ENCODE measurements at places on chromosomes 3 and 15.
A peak's percentile ranks its signal among the peaks of the same experiment; 100 is the strongest.

- no peak for DNase-seq
Observed at GRCh38 chr15:53446376-53446775, 313.1 kb downstream of the WDR72 start.

- no peak for DNase-seq
Observed at GRCh38 chr3:34929036-34929435, 710.3 kb upstream of the ARPP21 start.

DNA sequence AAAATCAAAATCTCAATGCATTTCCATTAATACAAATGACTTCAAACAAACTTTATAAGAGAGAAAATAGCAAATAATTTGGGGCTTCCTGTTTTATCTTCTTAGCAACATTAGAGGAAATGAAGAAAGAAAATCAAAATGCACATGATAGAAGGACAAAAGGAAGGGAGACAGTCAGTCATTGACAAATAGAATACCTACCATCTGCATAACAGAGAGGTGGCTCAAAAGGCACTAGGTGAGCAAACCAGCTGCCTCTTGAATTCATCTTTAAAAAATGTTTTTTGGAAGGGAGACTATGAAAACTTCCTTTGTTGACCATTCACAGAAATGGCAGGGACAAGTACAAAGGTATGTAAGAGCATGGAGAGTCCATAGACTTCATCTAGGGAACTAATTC, 9.4 kb downstream of the NMNAT3 start:
- no peak for DNase-seq

GRCh38 chr3:187209491-187209890, 12.2 kb downstream of the RTP1 start:
- no peak for DNase-seq

DNA sequence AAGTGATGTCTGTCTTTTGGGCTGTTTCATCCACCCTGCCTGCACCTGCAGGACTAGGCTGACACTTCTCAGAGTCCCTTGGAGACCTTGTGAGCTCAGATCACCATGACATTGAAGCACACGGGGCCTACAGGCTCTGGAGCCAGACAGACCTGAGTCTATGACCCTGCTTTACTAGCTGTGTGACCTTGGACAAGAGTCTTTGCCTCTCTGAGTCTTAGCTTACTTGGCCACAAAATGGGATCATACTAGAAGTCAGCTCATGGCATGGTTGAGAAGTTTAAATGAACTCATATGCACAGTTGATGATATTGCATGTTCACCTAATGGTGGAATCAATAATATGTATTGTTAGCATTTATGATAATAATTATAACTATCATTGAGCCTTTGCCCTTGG, 102.9 kb upstream of the SMAD3 start:
- no peak for DNase-seq

DNA sequence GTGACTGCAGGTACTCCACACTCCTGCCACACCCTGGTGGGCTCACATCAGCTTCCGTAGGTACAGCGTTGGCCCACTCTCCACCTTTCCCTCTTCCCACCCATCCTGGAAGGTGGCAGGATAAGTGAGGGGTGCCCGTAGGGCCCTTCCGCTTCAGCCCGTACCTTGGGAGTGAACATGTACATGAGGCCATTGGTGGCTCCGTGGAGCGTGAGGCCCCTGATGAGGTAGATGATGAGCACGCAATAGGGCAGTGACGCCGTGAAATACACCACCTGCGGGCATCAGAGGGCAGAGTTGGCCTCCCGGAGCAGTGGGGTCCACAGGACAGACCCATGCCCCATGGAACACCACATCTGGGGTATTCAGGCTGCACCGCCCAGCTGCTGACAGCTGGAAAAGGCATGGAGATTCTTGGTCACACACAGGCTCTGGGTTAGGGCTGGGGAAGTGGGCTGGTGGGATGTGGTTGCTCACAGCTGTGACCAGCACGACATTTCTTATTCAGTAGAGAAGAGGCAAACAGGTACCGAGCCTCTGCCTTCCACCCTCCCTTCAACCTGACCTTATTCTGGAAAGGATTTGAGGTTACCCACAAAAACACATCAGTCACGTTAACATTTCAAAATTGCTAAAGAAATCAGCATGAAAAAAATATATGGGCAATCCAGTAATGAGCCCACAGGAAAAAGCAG, 23.8 kb downstream of the SLC6A20 start:
- DNase-seq: no peak

DNA sequence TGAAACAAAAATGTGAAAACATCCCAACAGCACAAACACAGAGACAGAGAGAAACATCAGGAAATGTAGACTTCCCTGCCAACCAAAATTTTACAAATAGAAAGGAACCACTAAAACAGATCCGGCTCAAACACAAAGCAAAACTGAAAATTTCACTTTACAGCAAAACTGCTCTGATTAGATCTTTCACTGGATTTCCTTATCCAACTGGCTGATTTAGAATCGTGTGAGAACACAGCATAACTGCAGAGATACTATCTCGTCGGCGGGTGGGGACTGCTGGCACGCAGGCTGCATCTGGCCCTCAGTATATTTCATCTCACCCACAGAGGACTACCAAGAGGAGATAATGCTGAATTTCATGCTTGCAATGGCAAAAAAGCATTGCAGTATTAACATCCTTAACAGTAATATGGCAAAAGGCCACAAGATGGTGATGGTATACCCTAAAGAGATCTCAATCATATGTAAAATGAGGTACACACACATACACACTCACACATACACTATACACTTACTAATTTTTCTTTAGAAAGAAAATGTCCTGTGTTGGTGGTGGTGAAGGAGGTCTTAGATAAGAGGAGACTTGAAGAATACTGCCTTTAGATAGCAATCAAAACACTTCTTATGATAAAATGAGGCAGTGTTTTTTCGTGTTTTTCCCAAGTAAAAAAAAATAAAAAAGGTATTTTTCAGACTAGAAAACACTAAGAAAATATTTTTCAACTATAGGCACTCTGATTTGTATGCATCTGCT, 10.6 kb upstream of the LEO1 start:
- DNase-seq: peak; percentile 90

DNA sequence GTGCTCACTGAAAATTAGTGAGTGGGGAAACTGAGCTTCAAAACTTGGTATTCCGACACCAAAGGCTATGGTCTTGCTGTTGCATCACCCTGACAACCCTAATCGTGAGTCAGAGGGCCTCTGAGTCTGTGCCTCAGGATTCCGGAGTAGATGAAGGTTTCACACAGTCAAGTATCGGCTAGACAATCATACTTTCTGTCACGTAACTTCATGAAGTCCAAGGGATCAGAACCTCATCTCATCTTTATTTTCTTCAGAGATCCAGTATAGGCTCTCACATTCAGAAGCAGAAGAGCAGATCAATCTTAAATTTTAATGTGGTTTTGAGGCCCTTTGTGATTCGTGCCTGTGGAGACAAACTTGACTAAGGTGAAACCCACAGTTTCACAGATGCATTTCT, 26.1 kb upstream of the NECTIN3 start:
- no peak for DNase-seq

DNA sequence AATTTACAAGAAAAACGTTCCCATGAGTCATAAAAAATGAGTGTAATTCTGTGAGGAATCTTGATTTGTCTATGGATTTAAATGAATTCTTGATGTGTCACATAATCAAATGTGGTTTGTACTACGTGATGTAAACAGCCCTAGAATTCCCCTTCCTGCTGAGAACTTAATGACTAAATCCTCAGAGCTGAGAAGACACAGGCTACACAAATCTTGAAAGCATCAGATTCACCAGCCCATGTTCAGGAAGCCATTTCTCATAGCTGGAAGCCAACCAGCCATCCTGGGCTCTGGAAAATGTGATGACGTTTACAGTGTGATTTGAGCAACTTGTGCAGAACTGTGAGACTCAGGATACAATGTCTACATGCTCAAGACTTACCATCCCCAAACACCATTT, 193.7 kb upstream of the MME start:
- DNase-seq: peak; percentile 93

DNA sequence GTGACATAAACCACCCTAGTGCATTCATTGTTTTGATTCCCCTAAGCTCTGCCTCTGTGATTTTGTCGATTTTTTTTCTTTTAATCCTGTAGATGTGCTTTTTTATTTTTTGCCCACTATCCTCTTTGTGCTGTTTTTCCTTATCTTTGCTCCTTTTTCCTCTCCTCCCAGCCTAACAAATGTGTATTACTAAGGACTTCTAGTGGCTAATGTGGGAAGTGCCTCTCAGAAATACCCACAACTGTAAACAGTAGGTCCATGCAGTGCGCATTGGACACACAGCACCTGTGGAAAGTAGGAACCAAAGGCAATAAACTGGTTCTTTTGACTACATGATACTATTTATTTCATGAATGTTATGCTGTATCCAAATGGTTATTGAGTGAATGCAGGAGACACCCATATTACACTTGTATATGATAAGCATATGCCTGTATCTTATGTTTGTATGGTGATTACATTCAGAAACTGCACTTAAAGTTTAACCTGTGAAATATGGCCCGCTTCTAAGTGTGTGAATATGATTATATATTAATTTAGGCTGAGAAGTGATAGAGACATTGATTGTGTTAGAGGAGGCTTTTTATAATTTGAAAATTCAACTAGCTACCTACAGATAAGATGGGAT, 147.8 kb downstream of the PLCL2 start:
- peak; percentile 60 for DNase-seq

DNA sequence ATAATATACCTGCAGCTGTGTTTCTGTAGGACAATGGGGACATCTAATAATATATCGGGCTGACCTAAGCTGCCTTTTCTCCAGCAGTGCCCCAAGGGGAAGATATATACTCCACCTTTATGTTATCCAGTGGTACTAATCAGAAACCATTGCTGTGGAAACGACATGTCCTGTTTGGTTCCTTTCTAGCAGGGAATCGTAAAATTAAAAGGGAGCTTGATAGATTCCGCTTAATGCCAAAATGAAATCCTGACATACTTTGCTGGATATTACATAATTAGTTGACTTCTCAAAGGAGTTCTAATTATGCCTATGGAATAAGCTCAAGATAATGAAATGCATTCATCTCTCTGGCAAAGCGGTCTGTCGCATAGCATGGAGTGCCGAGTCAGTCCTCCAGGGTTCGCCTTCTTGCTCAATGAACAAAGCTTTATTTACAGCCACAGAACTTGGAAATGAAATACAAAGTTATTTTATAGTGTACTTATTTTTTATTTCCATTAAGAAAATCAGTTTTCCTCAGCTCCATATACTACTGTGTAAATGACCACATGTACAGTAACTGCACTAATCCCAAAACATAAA, 262.8 kb downstream of the LRTM1 start:
- DNase-seq: no peak

DNA sequence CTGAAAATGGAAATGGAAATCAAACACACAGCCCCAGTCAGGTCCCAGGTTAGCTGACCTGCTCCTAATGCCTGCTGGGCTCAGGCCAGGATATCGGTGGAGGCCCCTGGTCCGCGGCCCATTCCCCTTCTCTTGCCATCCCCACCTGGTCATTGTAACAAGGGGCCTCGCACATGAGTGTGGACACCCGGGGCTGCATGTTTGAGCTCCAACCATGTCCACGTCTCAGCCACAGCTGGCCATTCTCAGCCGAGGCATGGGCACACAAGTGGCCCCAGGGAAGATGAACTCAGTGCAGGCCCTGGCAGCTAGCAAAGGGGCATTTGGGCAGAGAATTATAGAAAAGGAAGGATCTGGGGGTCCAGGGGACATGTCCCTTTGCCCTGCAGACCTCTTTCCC, 41.7 kb downstream of the FAM174B start:
- DNase-seq: no peak

GRCh38 chr15:72117486-72118016, 399 bp downstream of the MYO9A start:
- peak; percentile 88 for DNase-seq

GRCh38 chr3:87792534-87793336, 266.1 kb downstream of the CGGBP1 start:
- DNase-seq: peak; percentile 66

- DNase-seq: peak; percentile 21
Observed at GRCh38 chr3:108001457-108001856, 89.4 kb downstream of the CD47 start.

- no peak for DNase-seq
Observed at GRCh38 chr15:59536553-59536952, 75.0 kb upstream of the GCNT3 start.

DNA sequence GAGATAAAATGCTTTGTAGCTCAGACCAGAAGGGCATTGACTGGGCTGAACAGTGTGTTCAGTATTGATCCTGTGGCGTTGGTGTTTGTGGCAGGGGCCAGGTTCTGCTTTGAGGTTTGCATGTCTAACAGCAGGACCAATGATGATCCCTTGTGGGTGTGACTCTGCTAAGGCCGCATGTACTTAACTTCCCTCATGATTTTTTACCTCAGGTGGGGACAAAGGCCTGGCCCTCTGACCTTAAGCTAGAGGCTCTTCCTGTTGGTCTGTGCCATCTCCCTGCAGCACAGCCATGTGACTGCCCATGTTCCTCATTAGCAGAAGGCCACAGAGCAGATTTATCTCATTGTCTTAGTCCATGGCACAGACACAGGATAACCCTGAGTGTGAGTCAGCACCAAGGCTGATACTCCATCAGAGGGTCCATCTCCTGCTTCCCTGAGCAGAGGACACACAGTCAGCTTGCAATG, 34.3 kb upstream of the BSN start:
- DNase-seq: no peak

- peak; percentile 92 for DNase-seq
Observed at GRCh38 chr3:8741581-8742261, 8.1 kb downstream of the CAV3 start.

- no peak for DNase-seq
Observed at GRCh38 chr3:141511361-141511760, 24.5 kb downstream of the RASA2 start.

GRCh38 chr3:75303741-75304140, 360.4 kb upstream of the FRG2C start:
- no peak for DNase-seq

DNA sequence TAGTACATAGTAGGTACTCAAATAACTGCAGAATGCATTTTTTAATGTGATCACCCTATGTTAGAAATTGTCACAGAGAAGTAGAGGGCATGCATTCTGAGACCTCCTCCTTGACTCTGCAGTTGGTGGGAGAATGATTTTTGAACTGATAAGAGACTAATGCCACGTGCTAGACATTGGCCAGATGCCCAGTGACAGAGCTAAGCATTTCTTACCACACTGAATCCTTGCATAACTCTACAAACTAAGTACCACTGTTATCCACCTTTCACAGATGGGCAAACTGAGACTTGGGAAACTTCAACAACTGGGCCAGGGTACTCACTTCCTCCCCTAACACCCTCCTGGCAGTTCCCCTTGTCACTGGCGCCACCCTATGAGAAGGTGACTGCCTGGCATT, 33.5 kb upstream of the SPATA12 start:
- peak; percentile 62 for DNase-seq
